Aorta (tissue), 5 donors: ENCODE measurements at places on chromosomes 5 and 9.

- no peak for DNase-seq
Measured at GRCh38 chr5:56346044-56346710, 113.0 kb upstream of the ANKRD55 start.

DNA sequence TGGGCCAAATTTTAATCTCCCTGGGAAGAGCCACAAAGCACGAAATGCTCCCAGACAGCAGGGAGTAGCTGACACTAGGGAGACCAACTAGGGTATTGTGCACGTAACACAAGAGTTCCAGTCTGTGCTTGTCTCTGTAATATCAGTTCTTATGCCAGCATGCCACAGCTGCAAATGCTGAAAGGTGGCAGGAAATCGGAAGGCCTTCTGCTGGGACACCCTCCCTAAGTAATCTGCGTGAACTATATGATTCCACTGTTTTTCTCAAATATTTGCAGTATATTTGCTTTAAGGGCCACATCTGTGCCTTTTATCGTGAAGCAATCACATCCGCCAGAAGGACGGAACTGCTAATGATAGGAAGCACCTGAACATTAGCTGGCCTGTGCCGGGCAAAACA, 12.6 kb downstream of the VLDLR start:
- no peak for DNase-seq

GRCh38 chr9:119556129-119556875, 187.1 kb upstream of the BRINP1 start:
- DNase-seq: peak; percentile 81

DNA sequence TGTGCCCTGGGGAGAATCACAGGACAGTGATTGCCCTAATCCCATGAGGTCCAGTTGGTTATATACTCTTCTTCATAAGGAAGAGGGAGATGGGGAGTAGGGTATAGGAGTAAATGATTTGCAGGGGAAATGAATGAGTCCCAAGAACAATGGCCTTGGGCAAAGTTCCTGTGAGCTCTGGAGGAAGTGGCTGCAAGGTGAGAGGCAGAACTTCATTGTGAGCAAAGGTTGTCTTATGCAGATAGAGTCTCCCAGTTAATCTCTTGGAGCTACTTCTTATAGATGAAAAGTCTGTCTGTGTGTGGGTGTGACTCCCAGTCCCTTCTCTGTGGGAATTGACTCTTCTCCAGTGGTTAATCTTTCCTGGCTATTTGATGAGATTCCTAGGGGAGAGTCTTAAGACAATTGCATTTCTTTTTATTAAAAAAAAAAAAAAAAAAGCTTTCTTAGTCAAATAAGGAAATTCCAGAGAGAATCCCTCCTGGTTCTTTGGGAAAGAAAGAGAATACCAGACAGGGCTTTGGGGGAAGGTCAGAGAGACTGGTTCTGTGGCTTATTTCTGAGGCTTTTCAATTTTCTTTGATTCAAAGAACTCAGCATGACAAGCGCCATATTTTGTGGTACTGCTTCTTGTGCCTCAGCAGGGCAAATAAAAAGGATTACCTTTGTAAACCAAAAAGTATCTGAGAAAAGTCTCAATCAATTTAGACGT, 33.6 kb upstream of the MEGF10 start:
- DNase-seq: no peak

DNA sequence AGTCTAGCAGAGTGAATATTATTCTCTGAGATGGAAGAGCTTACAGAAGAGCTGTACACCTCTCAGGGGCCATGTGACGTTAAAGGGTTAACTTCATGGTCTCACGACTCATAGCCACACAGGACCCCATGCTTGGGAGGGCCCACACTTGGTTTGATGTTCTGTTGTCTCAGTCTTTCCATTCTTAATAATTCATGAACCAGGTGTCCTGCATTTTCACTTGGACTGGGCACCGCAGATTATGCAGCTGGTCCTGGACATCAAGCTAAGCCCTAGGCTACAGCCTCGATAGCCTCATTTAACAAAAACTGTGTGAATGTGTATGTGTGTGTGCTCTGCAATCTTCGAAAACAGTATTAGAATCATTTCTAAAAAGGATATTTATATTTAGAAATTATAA, 323.5 kb downstream of the PLK2 start:
- DNase-seq: no peak

DNA sequence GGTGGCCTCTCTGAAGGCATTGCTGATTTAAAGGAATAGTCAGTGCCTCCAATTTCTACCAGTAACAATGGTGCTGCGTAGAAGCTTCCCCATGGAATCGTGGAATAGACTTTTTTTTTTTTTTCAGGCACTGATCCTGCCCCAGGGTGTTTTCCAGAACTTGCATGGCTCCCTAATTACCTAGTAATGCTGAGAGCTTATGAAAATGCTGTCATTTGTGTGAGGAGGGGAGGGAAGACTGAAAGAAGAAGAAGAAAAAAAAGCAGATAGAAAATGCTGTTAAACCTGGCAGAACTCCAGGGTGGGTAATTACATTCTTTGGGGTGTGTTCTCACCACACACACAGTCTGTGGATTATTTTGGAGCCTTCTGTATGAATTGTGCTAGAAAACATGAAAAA, 4.8 kb upstream of the GRIA1 start:
- DNase-seq: no peak

GRCh38 chr5:127392762-127393161, 102.2 kb downstream of the MEGF10 start:
- no peak for DNase-seq

DNA sequence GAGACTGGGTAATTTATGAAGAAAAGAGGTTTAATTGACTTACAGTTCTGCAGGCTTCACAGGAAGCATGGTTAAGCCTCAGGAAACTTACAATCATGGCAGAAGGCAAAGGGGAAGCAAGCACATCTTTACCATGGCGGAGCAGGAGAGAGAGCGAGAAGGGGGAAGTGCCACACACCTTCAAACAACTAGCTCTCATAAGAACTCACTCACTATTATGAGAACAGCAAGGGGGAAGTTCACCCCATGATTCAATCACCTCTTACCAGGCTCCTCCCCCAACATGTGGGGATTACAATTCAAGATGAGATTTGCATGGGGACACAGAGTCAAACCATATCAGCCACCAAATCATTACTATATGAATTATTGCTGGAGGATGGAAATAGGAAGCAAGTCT, 30.3 kb upstream of the STX17 start:
- no peak for DNase-seq

DNA sequence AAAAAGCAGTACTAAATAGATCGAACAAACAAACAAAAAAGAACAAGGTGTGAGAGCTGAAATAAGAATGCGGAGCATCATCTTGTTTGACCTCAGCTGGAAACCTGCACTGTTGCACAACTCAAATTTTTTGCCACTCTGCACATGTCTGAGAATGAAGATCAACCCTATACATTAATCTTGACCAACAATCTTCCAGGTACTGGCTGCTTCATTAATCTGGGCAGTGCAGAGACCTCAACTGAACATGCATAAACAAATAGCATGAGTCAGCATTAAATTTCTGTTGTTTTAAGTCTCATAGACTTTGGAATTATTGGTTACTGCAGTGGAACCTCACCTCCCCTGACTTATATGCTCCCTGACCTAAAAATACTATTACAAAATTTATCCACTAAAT, 114.6 kb upstream of the FTMT start:
- DNase-seq: no peak

- DNase-seq: no peak
Measured at GRCh38 chr9:95978106-95978505, 102.6 kb downstream of the ERCC6L2 start.

DNA sequence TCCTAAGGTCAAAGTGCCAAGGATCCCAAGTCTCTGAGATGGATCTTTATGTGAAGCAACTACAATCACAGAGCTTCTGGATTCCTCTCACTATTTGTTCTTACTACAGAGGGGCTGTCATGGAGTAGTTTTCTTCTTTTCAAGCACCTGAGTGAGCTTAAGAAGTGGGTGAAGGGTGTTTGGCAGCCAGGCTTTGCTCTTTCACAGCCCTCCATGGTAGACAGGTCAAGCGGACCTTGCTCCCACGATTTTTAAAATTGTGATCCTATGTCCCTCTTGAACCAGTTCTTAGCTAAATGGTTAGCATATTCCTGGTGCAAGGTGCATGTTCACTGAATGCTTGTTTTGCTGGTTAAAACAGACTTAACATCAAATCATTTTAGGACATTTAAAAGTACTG, 332.2 kb downstream of the GADD45G start:
- no peak for DNase-seq

DNA sequence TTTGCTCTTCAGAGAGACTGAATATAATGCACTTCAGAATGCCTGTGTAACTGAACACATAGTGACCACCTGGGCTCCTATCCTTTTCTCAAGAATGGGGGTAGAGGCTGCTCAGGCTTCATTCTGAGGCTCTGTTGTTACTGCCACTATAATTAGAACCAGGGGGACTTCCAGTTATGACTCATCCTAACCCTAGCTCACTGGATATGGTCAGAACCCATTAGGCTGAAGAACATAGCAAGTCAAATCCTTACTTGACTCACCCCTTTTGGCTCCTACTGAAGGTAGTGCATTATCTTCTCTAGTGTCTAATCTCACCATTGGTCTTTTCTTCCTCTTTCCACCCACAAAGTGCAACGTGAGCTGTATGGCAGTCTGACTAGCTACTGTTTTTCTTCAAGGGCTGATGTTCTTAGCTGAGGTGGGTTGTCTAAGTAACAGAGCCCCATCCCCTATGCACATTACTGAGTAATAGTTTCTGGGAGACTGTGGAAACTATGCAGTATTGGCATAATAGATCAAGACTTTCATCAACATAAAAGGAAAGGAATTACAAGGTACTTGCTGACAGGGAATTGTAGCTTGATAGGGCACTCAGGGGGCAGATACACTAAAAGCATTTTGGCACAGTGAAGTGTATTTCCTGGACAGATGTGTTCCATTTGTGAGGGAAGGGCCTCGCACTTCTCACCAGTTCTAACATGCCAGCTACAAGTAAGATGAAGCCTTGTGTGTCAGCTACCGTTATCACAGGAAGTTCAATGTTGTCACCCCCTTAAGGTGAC, 431.0 kb upstream of the MEF2C start:
- DNase-seq: no peak

DNA sequence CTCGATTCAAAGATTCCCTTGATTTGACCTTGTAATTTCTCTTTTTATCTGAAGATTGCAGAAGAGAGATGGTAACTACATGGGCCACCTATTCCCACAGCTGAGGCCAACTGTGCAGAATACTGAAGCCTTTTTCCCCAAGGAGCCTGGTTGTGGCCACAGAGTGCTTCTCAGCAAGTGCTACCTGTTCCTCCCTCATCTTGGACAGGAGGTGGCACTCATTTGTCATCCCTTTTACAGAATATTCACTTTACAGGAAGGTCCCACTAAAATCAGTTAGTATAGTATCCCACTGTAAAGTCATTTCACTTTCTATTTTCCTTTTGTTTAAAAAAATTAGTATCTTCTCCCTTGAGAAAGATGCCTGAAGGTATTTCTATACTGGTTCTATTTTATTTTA, 346.4 kb downstream of the ARL15 start:
- no peak for DNase-seq

DNA sequence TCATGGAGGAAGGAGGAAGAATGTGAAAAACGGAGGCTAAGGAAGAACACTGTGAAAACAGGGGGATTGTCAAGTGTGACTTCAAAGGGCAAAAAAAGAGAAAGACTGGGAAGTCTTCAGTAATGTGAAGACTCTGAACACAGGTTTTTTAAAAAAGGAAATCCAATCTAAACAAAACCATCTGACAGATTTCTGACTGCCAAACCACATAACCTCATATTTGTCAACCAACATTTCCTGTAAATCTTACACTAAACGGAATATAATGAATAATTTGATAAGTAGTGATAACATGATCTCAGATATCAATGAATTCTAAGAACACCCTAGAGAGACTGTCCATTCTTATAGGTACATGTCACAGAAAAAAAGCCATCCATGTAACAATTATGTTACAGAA, 124.7 kb downstream of the FBN2 start:
- no peak for DNase-seq

DNA sequence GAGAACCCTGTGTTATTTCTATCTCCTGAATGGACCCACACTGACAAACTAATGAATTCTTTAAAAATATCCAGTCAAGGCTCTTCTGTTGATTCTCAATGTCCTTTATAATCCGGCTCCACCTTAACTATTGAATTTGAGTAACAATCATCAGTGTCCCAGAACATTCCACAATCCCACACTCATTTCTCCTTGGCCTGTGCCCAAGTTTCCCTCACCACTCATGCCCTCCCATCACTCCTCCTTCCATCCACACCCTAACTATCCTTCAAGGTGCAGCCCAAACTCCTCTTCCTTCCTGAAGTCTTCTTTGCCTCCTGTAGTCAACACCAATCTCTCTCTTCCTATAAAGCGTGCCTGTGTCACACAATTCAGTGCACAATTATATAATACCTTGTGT, 106.1 kb downstream of the NUDT12 start:
- no peak for DNase-seq
